ENCODE measurements at places on chromosomes 13 and 19.

DNA sequence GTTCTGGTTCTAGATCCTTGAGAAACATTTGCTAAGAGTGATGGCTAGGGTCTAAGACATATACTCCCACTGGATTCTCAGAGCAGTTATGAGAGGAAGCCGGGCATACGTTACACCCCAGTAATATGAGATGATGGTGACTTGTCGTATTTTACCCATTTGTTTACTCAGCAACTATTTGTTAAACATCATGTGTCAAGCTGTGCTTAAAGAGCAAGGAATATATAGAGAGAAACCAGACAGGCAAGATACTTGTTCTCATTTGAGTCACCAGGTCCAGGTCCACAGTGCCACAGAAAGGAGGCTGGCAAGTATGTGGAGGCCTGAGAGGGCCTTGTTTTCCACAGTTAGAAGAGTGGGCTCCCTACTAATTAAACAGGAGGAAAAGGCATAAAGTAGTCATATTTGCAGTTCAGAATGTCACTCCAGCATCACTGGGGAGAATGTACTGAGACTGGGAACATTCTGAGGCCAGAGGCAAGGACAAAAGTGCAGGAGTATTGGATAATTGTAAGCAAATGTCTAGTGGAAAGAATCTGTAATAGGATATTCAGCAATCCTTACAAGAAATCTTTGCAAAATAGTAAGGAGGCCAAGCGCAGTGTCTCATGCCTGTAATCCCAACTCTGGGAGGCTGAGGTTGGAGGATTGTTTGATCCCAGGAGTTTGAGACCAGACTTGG is 142.2 kb downstream of the IRS2 start:
- no peak for DNase-seq

DNA sequence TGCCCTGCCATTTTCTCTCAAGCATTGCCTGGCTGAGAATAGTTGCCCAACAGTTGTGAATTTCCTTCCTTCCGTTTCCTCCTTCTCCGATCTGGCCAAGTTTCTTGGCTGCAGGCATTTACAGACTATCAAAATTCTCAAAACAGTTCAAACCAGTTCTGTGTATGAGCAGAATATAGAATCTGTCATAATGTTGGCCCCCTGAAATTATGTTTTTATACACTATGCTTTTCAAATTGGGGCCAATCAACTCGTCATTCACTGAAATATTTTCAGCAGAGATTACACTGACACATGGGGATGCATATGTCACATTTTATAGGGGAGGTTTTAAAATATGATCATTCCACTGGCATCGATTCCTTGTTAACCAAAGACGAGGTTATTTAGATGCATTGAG is 284.2 kb upstream of the TMTC4 start:
- no peak for DNase-seq

GRCh38 chr13:112249644-112250610 is 126.2 kb upstream of the SPACA7 start:
- DNase-seq, result no peak

GRCh38 chr13:100100115-100100879 is 11.4 kb downstream of the PCCA start:
- DNase-seq, result peak; percentile 91

GRCh38 chr13:113643593-113643992 is 14.4 kb downstream of the ATP4B start:
- peak; percentile 87 for DNase-seq

DNA sequence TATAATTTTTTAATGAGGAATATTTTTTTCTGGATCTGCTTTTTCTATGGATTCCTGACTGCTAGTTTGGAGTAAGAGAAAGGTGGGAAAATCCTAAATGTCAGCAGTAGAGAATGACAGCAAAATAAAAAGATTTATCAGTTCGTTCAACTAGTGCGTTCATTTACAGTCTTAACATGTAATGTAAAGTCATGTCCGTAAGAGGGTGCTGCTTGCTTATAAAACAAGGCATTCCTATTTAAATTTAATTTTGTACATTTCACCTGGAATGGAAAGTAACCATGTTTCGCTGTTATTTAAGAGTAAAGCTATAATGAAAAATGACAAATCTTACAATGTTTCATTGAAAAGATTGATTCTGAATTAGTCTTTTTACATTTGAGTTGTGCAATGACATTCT is 76.6 kb downstream of the ZMYM2 start:
- DNase-seq, result no peak

- DNase-seq, result peak; percentile 7
Observed at GRCh38 chr13:72763411-72763810, 18.3 kb downstream of the DIS3 start.

- DNase-seq, result no peak
Observed at GRCh38 chr19:30665449-30665848, 293.3 kb downstream of the ZNF536 start.

DNA sequence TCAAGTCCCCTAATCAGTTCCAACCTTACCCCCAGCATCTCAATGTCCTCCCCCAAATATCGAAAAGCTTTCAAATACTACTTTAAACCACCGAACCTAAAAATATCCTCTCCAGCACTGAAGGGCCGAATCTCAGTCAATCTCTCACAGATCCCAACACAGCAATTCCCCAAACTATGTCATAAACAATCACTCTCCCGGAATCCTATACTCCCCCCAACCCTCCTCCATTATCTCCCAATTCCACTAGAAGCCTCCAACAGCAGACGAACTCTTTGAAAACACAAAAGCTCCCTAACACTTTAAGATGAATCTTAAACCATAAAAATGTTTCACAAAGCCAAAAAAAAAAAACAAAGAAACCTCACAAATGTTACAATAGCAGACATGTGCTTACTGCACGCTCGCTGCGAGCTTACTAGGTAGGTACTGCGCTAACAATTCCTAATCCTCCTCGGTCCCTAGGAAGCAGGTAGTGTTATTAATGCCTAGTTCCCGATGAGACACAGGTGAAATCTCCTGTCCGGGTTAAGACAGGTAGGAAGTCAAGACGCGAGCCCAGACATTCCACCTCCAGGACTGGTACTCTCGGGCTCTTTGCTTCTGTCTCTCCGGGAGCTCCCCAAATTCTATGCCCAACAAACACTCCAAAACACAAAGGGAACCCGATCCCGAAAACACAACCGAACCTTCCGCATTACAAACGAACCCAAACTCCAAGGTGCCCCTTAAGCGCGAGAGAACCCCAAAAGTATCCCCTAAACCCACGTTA is 14.2 kb downstream of the FBXO46 start:
- DNase-seq, result peak; percentile 47

- DNase-seq, result no peak
Observed at GRCh38 chr19:4492337-4493103, 20.4 kb downstream of the HDGFL2 start.

DNA sequence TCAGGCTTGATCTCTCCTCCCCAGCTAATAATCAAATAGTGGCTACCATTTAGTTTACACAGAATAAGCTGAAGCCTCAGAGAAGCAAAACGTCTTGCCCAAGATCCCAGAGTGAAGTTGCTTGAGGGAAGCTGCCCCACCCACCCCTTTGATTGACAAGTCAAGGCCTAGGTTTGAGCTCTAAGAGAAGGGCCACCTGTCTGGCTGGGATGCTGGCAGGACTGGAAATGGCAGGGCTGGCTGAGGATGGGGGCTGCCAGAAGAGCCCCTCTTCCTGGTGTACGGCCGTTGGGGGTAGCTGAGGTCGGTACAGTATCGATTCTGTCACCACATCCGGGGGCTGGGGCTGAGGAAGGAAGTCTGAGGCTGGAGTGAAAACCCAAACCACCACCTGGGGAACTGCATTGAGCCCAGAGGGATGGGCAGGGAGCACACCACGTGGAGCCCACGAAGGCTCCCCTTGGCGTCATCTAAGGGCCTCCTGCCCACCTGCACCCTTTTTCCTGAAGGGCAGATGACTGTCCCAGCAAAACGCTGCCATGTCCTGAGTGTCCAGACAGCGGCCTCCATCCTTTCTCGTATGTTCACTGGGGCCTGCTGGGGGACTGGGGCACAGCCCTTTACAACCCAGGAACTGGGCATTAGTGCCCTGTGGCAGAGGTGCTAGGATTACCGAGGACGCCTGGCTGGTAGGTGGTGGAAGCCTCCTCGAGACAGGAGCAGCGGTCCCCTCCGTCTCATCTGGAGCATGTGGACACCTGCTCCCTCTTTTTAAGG is 1.4 kb upstream of the PRKD2 start:
- no peak for DNase-seq

GRCh38 chr19:31903979-31904378 is 441.4 kb upstream of the ZNF507 start:
- DNase-seq, result no peak

DNA sequence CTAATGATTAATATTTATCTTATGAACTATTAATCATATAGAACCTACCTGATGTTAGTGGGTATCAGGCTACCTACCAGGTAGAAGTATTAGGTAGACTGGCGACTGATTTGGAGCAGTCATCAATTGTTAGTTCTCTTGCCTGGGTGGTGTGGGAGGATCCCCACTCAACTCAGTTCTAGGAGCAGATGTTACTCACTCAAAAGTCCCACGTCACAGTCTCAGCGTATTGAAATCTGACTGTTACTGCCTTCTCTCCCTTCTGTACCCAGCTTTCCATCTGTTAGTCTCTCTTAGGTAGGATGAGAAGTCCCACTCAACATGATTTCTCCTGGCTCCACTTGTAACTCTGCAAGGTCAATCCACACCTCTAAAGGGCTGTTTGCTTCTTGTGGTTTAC is 102.7 kb downstream of the OLFM4 start:
- DNase-seq, result no peak

- no peak for DNase-seq
Observed at GRCh38 chr19:4049432-4049831, 17.3 kb downstream of the ZBTB7A start.

DNA sequence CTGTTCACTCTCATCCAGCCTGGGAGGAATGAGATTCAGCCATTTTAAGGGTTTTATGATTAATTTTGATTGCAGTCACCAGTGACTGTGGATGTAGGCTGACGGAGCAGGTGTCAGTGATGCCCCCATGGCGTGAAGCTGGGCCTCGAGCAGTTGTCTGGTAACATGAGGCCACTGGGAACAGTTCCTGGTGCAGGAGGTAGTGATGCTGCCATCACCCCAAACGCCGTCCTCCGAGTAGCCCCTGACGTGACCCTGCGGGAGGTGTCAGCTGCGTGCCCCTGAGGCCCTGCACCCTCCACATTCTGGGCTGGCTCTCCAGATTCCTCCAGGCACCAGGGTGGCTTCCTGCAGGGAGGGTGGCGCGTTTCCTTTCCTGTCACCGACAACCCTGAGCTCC is 277.2 kb downstream of the TEX29 start:
- no peak for DNase-seq

- peak; percentile 98 for DNase-seq
Observed at GRCh38 chr19:49118565-49119410, at the start of gene C19orf73. TSS of gene C19orf73 (minus strand) at chr19:49119143. CDS start at chr19:49119022, 121 bp downstream.

DNA sequence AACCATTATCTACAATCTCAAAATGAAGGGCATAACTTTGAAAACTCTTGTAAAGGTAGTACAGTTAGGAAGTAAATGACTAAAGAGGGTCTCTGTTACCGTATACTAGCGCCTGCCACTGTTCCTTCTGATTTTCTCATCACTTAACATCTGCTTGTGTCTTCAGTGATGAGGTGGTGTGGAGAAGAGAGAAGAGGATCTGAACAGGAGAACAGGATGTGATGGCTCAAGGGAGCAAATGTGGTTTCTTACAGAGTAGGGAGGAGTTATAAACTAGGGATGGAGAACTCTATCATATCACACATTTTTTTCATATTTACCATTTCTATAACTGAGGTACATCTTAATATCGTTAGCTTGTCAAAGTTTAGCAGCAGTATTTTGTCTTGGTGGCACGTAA is 1.1 kb downstream of the KCTD4 start:
- no peak for DNase-seq

DNA sequence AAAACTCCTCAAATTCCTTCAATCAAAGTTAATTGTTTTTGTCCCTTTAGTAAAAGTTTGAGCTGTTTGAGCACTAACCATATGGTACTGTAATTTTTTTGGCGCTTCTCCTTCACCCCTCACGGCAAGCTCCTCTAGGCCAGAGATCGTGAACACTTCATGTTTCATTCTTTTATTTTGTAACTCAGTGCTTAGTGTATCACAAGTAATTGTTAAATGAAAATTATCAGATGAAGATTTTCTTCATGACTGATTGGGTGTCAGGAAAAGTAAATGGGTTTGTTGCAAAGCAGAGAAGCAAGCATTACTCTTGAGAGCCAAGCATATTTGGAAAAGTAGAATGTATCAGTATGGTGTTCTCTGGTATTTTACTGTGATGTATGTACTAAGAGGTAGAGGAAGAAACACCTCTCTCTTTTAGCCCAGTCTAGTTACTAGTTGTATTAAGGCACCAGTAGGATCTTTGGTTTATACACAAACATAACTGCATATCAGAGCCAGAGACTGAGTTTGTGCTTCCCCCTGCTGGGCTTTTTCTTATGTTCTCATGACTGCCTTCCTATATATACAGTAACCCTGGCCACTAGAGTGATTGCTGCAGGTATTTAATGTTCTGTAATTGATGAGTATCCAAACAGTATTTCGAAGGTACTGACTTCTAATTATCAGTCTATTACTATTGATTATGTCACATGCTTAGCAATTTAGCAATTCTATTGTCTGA is 202.3 kb upstream of the KLHL1 start:
- peak; percentile 64 for DNase-seq

DNA sequence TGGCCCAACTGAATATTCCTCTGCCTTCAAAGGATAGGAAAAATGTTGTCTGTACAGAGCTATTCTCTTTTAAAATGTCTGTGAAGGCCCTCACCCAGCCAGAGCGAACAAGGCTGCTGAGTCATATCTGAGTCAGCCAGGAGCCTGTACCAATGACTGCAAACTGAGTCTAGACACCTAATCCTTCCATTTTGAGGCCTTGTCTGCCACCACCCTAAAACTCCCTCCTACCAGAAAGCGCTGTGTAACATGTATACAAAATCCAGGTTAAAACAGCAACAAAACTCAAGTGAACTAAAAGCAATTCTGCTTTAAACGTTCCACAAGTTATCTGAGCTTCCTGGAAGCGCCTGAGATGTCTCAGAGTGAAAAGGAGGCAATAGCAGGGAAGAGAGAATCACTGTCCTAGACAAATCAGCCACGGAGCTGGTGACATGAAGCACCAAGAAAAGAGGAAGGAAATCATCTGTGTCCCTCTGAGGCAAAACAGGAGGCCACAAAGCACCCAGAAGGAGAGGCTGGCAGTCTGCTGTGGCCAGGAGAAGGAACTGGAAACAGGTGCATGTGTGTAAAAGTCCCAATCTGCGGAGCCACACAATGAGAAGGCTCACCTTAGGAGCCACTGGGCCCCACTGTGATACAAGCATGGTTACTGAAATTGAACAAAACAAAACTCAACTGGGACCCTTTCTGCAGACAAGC is 10.2 kb downstream of the DHRS12 start:
- DNase-seq, result peak; percentile 90

DNA sequence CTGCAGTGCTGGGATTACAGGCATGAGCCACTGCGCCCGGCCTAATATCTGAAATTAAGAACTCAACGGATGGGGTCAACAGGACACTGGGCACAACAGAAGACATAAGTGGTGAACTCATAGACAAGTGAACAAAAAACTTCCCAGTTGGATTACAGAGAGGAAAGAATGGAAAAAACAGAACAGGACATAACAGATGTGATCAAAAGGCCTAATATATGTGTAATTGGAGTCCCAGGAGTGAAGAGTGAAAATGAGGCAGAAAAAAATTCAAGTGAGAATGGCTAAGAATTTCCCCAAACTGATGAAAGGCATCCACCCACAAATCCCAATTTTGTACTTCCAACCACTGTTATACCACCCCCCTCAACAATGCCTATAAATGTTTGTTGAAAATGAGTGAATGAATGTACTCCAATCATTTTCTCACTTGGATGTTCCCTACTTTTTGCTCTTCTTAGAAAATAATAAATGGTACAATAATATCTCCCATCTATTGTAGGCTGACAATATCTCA is 18.3 kb upstream of the ANGPTL8 start:
- DNase-seq, result no peak
